GDM1 (cell line): ENCODE measurements at places on chromosomes 2 and 18.
A peak's percentile ranks its signal among the peaks of the same experiment; 100 is the strongest.

GRCh38 chr2:182667315-182667695 lies 48.8 kb upstream of the DNAJC10 start:
- DNase-seq = no peak

DNA sequence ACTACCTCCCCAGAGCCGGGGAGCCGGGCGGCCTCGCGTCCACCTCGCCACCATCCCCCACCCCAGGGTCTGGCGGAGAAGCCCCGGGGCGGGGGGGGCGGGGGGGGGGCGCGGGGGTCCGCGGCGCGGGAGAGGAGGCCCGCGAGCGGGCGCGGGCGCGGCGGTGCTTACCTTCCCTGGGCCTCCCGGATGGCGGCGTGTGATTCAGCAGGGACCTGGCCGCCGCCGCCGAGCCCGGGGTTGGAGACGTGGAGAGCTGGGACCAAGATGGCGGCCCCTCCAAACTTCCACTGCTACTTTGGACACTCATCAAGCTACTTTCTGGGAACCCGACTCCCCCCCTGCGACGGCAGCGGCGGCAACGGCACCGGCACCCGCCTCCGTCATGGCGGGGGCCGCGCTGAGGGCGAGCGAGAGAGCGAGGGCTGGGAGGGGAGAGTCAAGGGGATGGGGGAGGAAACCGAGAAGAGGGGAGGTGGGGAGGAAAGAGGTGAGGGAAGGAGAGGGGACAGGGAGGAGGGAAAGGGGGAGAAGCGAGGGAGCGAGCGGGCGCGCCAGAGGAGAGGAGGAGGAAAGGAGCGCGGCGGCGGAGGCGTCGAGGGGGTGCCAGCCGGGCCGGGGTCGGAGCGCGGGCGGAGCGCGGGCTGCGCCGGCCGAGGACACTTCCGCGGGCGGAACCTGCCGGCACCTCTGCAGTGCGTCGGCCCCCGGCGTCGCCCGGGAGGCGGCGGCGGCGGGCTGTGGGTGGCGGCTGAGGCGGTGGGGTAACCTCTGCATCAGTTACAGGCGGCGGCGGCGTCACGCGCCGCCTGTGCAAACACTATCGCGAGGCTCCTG lies at the start of gene TLK1:
Gene TLK1 (minus strand): TSS at position 775 of the 837 bp plus-strand sequence. CDS start 465 bp downstream, at position 310.
- DNase-seq = peak; percentile 87

DNA sequence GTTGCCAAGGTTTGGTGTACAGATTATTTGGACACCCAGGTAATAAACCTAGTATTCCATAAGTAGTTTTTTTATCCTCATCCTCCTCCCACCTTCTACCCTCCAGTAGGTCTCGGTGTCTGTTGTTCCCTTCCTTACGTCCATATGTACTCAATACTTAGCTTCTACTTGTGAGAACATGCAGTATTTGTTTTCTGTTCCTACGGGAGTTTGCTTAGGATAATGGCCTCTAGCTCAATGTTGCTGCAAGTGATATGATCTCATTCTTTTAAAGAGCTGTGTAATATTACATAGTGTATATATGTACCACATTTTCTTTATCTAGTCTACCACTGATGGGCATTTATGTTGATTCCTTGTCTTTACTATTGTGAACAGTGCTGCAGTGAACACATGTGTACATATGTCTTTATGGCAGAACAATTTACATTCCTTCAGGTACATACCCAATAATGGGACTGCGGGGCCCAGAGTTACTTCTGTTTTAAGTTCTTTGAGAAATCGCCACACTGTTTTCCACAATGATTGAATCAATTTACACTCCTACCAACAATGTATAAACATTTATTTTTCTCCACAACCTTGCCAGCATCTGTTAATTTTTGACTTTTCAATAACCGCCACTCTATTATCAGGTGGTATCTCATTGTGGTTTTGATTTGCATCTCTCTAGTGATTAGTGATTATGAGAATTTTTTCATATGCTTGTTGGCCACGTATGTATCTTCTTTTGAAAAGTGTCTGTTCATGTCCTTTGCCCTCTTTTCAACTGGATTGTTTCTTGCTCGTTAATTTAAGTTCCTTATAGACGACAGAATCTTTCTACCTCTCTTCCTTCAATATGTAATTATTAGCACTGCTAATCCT lies 88.0 kb downstream of the MEMO1 start:
- no peak for DNase-seq

DNA sequence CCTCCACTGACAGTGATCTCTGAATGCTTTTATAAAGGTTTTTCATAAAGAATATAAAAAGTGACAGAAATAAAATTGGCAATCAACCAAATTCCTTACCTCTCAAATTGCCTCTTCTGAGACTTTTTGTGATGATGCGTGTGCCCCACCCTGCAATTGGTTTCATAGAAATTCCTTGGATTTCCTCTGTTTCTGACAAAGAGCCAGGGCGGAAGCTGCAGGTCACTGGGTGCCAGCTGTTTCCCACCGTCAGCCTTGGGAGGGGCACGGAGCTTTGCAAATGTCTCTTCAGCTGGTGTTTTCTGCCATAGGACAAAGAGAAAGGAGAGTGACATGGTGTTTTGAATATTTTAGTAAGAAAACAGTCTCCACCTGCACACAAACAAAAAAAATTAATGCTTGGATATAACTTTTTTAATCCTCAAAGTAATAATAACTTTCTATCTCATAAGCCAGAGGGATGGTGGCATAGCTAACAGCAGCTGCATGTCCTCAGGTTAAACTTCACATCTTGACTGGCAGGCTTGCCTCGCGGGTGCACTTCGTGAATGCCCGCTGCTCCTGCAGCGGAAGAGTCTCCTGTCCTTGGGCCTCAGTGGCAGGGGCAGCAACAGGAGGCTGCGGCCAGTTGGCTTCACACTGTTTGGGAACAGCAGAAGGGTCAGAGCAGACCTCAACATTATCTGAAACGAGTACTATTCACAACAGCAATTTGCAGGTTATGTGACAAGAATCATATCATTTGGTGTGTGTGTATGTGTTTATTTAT lies 24.7 kb downstream of the AGAP1 start:
- no peak for DNase-seq
